ENCODE measurements at places on chromosomes 2 and 18.

DNA sequence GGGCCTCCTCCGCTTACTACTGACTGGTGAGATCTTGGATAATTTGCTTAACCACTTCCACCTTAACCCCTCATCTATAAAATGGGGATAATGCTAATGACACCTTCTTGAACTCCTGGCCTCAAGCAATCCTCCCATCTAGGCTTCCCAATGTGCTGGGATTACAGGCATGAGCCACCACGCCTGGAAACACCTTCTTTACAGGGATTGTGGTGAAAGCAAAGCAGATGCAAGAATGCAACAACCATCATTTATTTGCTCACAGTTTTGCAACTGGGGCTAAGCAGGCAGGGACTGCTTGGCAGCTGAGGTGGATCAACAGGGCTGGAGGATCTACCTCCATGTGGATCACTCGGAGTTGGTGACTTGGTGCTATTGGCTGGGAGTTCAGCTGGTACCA is 76.2 kb upstream of the ZNF532 start:
- DNase-seq = no peak

- DNase-seq = no peak
Measured at GRCh38 chr2:60529785-60530627, 23.4 kb downstream of the BCL11A start.

DNA sequence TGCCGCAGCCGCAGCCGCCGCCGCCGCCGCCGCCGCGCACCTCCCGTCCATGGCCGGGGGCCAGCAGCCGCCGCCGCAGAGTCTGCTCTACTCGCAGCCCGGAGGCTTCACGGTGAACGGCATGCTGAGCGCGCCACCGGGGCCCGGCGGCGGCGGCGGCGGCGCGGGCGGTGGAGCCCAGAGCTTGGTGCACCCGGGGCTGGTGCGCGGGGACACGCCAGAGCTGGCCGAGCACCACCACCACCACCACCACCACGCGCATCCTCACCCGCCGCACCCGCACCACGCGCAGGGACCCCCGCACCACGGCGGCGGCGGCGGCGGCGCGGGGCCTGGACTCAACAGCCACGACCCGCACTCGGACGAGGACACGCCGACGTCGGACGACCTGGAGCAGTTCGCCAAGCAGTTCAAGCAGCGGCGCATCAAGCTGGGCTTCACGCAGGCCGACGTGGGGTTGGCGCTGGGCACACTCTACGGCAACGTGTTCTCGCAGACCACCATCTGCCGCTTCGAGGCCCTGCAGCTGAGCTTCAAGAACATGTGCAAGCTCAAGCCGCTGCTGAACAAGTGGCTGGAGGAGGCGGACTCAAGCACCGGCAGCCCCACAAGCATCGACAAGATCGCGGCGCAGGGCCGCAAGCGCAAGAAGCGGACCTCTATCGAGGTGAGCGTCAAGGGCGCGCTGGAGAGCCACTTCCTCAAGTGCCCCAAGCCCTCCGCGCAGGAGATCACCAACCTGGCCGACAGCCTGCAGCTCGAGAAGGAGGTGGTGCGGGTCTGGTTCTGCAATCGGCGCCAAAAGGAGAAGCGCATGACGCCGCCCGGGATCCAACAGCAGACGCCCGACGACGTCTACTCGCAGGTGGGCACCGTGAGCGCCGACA is 2.4 kb downstream of the POU3F3 start:
- peak; percentile 9 for DNase-seq

- DNase-seq = peak; percentile 44
Measured at GRCh38 chr2:74690571-74690970, 36.5 kb downstream of the SEMA4F start.

DNA sequence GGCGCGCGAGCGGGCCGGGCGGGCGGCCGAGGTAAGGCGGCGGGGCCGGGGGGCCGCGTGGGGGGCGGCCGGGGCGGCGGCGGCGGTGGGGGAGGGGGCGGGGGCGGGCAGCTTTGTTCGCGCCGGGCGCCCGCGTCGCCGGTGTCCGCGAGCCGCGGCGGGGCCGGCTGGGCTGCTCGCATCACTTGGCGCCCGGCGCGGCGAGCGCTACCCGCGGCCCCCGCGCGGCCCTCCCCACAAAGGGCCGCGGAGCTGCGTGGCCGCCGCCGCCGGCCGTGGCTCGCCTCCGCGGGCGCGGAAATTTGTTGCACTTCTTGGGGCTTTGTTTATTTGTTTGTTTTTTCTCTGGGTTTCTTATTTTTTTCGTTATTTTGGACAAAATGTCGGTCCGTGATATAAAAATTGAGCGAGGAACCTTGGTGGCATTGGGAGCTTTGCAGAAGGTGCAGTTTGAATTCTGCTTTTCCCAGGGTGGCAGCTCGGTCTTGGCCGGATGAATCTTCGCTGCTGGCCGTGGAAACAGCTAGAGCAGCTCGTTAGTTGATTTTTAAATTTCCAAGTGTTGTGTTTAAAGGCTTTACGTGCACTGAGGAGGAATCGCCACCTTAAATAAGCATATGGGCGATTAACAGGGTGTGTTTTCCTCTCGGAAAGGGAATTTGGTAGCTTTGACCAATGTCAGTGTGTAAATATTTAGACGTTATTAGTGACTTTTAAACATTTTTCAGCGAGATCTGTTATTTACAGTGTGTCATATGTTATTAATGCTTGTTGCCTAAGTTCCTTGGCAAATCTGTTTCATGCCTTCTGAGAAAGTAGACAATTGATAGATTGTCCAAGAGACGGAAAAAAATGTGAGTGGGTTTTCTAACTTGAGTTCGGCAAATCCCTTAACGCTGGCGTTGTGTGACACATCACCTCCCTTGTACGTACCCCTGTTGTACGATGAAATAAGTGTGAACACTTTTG is 822 bp downstream of the UBE2E3 start:
- DNase-seq = peak; percentile 14

DNA sequence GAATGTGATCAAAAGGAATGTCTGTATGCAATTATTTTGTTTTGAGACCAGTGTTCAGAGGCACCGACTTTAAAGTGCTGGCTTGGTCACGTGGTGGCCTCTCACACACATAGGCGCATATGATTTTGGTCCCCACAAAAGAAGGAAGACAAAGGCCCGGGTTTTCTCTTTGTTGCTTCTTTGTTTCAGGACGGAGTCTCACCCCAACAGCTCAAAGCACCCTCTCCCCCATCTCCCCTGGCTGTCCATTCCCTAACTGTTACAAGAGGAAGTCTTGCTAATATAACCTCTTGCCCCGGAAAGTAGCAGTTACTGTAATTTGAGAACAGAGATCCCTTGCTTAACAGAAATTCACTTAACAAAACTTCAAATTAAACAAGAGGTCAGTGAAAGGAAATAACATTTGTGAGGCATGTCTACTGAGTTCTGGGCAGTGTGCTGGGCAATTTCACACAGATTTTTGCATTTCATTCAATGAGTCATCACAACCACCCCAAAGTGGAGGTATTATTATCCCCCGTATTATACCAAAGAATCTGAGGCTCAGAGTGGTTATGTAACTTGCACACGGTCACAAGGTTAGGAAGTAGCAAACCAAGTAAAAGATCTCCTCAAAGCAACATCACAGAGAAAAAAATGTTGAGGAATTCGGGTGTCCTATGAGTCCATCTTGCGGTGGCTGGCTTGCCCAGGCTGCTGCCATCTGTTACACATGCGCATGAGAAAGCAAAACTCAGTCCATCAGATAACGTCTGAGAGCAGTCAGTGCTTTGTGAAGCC is 75.8 kb downstream of the SDC1 start:
- no peak for DNase-seq

GRCh38 chr2:241003047-241003360 is 4.6 kb downstream of the SNED1 start:
- DNase-seq = no peak

- no peak for DNase-seq
Measured at GRCh38 chr2:135798762-135799161, 38.2 kb downstream of the LCT start.

DNA sequence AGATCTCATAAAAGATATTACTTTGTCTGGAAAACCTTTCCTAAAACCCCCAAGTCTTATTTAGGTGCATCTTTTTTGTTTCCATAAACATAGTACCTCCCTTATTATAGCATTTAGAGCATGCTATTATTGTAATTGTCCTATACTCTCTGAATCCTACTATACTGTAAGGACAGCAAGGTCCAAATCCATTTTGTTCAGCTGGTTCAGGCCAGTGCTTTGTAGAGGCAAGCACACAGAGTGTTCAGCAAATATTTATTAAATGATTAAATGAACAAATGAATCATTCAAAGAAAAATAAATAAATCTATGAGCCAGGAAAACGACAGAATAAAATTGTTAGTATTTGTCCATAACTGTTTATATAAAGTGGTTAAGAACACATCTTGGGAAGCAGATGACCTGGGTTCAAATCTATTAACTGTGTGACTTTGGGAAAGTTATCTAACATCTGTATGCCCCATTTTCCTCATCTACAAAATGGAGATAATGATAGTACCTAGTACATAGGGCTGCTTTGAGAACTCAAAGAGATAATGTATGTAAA is 86.0 kb downstream of the COL3A1 start:
- DNase-seq = no peak

GRCh38 chr2:128195435-128195984 is 104.5 kb downstream of the UGGT1 start:
- no peak for DNase-seq

DNA sequence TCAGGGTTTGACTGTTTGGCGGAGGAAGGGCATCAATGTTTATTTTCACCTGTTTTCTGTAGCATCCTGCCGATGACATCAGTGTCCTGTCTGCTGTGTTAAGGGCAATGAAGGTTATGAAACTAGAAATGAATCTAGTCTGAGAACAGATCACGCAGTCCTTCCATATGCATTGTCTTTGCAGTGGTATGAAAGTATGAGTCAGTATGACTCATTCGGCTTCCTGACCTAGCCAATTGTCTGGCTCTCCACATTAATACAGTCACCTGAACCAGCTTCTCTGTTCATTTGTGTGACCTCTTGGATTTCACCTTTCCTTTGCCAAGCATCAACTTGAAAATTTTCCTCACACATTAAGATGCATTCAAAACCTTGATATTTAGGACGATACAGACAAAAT is 353.8 kb downstream of the RND3 start:
- no peak for DNase-seq

DNA sequence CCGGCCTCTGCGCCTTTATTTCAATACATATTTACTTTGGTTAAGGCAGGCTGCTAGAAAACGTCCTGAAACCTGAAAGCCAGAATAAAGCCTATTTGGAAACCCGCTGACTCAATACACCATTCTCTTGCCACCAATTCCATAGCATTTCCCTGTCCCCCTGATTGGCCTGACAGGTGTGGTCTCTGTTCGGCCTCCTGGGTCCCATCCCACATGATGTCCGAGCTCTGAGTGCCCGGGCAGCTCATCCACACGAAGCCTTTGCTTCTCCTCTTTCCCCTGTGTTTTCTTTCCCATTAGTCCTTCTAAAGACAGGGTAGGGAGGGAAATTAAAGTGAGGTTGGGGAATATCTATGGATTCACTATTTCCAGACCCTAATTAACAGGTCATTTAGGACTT is 42.6 kb upstream of the ZNF516 start:
- DNase-seq = no peak

Measured in CD4-positive, alpha-beta T cell treated with Interleukin-12 subunit alpha and Interleukin-12 subunit beta, for 1 hour (primary cell).